ENCODE measurements at places on chromosomes 16 and 17.

DNA sequence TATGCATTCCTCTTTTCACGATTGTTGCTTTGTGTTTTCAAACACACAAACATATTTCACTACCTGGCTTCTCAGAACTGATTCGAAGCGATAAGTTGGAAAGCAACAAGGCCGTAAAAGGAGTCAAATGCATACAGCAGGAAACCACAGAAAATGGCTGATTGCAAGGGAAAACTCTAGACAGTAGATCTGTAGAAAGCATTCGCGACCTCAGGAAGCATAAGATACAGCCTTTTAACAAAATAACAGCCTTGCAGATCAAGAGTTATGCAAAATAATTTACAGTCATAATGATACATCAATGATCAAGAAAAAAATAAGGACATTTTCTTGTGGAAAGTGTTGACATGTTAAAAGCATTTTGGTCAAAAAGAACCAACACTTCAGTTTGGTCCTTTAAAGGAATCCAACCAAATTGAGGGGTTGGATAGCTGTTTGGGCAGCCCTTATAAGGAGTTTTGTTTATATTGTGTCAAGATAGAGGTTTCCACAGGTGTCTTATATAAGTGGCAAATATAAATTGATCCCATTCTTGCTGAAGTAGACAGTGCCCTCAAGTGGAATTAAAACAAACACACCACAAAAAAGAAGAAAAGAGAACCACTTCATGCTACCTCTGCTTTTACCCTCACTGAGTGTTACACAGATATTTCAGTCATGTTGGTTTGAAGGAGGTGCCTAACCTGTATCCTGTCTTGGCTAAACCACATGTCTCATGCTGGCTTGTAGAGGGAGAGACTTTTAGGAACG is 5.5 kb downstream of the CYLD start:
- no peak for DNase-seq

GRCh38 chr17:82900741-82901140 is 60.9 kb upstream of the ZNF750 start:
- no peak for DNase-seq

GRCh38 chr17:11553135-11553534 is 45.1 kb upstream of the DNAH9 start:
- no peak for DNase-seq

- no peak for DNase-seq
Observed at GRCh38 chr17:40794466-40794865, 5.3 kb downstream of the KRT28 start.

DNA sequence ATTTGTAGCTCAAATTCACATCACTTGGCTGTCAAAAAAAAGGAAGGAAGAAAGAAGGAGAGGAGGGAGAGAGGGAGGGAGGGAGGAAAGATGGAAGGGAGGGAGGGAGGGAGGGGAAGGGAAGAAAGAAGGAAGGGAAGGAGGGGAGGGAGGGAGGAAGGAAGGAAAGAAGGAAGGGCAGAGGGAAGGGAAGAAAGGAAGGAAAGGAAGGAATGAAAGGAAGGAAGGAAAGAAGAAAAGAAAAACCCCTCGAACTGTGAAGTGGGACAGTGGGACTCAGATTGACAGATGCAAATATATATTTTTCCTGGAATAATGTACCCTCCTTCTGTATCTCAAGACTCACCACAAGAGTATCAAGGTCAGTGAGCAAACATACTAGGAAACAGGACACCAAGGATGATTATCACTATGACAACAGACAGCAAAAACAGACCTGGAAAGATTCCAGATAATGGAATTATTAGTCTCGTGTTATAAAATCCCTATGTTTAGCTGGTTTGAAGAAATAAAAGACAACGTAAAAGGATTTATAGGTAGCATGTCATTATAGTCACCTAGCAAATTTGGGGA is 24.2 kb upstream of the ABCA3 start:
- DNase-seq, result no peak

GRCh38 chr16:19853742-19854542 is 30.7 kb downstream of the GPRC5B start:
- no peak for DNase-seq

- DNase-seq, result no peak
Observed at GRCh38 chr16:17766012-17766411, 295.3 kb upstream of the XYLT1 start.

DNA sequence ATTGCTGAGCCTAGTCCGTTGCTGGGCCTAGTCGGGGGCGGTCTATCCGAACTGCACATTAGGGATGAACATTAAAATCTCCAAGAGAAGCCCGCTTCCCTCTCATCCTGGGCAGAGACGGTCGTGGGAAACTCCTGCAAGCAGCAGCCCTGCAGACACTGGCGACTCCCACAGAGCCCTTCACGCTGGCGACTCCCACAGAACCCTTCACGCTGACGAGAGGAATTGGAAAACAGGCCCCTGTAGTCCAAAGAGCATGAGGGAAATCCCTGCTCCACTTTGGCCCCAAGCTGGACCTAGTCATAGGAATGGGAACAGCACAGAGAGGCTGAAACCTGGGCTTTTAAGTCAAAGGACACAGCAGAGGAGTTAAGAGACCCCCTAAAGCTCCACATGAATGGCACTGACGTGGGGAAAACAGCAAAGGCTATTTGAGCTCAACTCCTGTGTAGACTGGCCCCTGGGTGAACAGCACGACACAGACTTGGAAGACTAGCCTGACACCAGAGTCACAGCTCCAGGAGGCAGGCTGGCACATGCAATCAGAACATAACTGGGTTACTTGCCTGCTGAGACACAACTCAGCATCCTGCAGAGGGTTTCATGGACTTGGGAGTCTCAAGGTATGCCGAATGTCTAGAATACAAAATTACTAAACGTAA is 42.2 kb downstream of the WDR45B start:
- DNase-seq, result no peak

DNA sequence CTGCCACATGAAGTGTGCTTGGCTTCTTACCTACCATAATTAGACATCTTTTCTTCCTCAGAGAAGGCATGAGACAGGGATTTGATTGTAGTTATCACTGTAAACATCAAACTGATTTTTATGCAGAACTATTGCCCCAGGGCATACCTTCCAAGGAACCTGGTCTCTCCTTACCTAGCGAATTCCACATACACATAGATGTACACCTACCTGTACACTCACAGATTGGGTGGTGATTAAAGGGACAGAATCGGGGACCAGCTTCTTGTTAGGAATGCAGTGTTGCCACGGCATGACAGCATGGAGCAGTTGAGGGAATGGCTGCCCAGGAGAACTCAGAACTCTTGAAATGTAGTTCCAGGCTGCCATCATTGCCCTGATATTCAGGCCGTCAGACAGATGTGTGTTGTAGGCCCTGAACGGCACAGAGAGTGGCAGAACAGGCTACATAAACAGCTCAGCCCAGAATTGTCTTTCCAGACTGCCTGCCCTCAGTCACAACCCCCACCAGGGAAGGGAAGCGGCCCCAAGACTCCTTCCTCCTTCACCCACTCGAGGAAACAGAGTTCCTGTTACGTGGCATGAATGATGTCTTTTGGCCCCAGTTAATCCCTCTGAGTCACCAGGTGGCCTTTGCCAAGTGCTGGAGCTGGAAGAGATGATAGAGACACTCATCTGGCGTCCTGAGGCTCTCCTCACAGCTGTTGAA is 17.8 kb upstream of the NAGLU start:
- no peak for DNase-seq
